DMS 273 treated with DMSO at 0.1 percent for 48 hours (cell line): ENCODE measurements at places on chromosomes 6 and 20.

DNA sequence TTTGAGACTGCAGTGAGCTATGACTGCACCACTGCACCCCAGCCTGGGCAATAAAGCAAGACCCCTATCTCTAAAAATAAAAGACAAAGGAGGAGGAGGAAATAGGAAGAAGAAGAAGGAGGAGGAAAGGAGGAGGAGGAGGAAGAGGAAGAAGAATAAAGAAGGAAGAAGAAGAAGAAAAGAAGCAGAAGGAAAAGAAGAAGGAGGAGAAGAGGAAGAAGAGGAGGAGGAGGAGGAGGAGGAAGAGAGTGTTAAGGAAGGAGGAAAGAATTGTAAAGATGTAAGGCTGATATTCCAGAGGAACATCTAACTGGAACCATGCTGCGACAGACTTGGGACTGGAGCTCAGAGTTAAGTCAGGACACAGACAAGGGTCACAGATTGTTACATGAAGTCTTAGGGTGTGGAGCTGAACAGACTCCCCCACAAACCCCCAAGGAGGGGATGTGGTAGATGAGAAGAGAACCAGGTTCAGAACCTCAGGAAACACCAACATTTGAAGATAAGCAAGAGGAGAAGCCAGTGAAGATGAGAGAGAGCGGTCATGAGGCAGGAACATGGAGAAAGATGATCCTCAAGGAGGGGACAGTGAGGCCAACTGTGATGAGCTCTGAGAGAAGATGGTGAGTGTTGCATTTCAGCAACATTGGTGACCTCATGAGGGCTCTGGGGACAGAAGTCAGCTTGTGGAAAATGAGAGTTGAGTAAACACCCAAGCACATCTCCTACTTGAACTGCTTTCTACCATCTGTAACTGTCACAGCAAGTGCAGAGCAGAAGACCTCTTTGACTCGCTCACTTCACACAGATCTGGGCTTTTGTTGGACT is 118.2 kb downstream of the CD164 start:
- no peak for DNase-seq

DNA sequence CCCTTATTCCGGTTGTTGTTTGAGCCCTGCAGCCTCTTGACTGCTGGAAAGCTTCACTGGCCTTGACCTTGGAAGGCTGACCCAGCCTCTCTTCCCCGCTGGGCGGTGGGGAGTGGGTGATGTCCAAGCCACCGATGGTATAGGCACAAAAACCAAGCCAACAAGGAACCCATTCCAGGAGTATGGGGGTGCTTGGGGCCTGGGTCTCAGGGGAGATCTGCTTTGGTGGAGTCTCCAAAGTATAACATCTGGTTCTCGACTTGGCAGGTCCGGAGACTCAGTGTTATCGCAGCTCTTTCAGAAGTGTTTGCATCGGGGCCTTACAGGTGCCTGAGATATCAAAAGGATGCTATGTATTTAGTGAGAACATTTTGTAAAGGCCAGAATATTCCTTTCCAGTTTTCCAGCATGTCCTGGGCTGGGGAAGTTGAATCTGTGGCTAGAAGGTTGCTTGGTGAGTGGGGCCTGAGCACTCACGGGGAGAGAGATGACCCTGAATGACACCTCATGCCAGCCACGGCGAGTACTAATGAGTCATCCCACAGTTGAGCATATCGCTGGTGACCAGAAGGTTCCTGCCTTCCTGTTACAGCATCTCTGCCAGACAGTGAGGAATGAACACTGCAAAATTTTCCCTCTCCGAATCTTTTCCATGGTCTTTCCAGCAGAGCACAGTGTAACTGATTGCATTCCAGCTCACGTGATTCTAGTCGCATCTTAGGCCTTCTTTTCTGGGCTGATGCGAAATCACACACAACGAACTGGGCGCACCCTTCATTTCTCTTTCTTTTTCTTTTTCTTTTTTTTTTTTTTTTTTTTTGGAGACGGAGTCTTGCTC is 133.9 kb downstream of the ZDHHC14 start:
- no peak for DNase-seq

GRCh38 chr6:167990016-167990945 is 7.2 kb upstream of the KIF25 start:
- DNase-seq = no peak

- no peak for DNase-seq
Observed at GRCh38 chr20:10475225-10475624, 40.1 kb downstream of the SLX4IP start.

- DNase-seq = no peak
Observed at GRCh38 chr6:56370127-56370540, 122.8 kb upstream of the COL21A1 start.

- no peak for DNase-seq
Observed at GRCh38 chr20:8303651-8304050, 171.6 kb downstream of the PLCB1 start.

GRCh38 chr20:57922083-57922482 is 212.3 kb upstream of the PMEPA1 start:
- DNase-seq = no peak

GRCh38 chr6:125562156-125562555 is 187.3 kb upstream of the HEY2 start:
- DNase-seq = no peak

- no peak for DNase-seq
Observed at GRCh38 chr20:37142708-37143107, 36.4 kb upstream of the RPN2 start.

- DNase-seq = peak; percentile 21
Observed at GRCh38 chr6:32154514-32155161, 697 bp downstream of the PPT2 start.

- DNase-seq = no peak
Observed at GRCh38 chr6:90469906-90470305, 117.0 kb downstream of the MAP3K7 start.

DNA sequence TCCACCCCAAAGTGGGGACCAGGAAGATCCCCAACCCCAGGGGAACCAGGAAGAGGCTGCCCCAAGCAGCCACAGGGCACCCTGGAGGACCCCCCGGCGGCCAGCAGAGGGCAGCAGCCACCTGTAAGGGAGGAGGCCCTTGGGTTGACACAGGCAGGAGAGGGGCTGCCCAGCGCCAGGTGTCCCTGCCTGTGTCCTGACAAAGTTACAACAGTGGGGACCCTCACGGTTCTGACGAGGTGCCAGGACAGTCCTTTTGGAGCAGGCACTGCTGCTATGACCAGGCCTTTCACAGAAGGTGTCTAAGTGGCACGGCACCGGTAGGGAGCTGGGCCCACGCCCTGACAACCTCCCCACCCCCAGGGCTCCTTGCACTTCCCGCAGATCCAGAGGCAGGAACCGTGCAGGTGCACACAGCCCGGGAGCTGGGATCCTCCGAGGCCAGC is 176.7 kb downstream of the BMP7 start:
- no peak for DNase-seq

- DNase-seq = no peak
Observed at GRCh38 chr6:148455674-148456558, 113.3 kb downstream of the SASH1 start.

GRCh38 chr20:19661717-19662636 is 96.1 kb upstream of the RIN2 start:
- DNase-seq = no peak

GRCh38 chr6:958488-958887 is 265.5 kb upstream of the EXOC2 start:
- peak; percentile 74 for DNase-seq

GRCh38 chr20:54291339-54292010 is 83.6 kb downstream of the PFDN4 start:
- DNase-seq = no peak

DNA sequence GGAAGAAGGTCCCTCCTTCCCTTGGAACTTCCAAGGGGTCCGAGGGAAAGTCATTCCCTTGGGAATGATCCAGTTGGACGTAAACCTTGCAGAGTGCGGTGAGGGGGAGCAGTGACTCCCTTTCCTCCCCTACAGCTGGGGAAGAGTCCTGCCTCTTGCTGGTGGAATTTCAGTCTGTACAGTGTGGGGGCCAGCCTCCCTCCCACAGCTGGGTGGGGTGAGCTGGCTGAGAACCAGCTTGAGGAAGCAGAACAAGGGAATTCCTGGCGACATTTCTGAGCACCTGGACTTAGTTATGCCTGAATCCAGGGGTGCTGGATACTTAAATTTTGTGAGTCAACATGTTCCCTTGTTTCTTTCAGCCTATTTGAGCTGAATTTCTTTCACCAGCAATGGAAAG is 152.0 kb downstream of the ANKRD60 start:
- no peak for DNase-seq

DNA sequence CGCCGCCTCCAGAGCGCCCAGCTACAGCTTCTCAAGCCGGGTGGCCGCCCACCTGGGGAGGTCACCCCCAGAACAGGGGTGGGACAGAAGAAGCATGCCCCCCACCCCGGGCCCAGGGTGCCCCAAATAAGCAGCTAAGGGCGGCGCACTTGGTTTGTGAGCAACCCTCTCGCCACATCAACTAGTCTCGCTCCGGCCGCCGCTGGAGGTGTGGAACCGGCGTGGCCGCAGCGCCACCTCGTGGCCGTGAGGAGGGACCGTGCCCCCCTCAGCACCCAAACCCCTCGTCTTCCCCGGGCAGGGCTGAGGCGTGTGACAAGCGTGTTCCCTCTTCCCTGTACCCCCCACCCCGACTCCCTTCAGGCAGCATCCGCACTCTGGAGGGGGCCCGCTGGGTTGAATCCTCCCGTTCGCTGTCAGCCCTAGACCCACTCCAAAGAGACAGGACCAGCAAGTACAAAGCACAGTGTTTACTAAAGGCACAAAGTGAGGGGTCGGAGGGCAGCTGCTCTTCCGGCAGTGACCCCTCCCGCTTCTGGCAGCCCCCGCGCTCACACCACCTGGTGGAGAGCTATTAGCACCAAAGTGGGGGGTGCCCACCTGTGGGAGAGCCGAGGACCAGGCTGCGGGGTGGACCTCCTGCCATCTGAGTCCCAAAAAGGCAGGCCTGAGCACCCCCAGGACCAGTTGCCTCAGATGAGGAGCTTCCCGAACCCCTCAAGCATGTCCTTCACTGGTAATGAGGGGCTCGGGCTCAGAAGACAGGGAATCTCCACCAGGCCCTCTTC is 45.4 kb downstream of the MDFI start:
- peak; percentile 15 for DNase-seq

- DNase-seq = no peak
Observed at GRCh38 chr20:51359401-51359800, 183.1 kb downstream of the NFATC2 start.

- no peak for DNase-seq
Observed at GRCh38 chr6:56169366-56169765, 78.0 kb downstream of the COL21A1 start.

DNA sequence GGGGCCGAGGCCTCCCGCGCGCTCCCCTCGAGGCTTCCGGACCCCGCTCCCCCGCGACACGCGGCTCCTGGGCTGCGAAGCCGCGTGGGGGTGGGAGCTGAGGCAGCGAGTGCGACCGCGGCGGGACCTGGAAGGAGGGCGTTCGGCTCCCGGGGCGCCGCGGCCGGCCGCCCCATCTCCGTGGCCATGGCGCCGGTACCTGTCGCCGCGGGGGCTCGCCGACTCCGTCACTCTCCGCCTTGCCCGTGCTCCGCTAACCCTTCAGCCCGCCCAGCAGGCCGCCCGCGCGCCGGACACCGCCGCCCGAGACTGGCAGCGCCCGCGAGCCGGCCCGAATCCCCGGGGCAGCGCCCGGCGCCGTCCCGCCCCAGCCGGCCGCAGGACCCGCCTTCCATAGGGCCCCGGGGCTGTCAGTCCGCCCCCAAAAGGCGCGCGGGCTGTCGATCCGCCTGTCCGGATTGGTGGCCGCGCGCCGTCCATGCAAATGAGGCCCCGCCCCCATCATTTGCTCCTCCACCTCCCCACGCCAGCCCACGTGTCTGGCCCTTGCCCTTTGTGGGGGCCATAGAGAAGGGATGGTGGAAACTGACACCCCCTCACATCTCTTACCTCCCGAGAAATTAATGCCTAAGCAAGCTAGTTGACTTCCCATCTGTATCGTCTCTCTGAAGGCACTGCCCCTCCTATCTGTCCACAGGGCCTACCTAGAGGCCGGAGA is at the start of gene FKBP5:
FKBP5 (minus strand) TSS at position 311 of the 718 bp plus-strand sequence. CDS start 46,091 bp downstream, outside the sequence.
- DNase-seq = peak; percentile 83

DNA sequence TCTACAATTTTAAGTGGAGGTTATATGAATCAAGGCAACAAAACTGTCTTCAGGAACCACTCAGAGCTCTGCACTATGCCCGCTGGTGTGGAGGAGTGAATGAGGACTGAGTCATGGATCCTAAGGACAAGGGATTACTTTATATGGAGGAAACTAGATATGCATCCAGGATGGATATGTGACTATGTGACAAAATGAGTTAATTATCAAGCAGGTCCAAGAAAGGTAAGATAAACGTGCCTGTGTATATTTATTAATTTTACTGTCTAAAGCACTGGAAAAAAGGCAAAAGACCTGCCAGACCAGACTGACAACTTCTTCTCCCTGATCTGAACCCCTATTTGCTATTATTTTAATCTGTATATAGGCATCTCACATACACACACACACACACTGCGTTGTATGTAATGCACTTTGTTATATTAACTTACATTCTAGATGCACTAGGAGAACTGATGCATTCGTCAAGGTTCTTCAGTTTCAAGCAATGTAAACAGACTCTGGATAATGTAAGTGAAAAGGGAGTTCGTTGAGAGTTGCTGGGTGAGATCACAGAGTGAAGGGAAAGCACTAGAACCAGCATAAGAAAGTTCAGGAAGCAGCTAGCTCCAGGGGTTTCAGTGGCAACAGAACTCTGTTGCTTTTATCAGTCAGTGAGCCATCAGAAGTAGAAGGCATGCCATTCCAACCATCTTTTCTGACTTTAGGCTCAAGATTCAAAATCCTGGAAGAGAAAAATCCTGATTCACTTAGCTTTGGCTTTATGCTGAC is 26.4 kb upstream of the ADGRG6 start:
- no peak for DNase-seq
